ENCODE measurements at places on chromosomes 13 and 19. TPM values are rescaled to one million over a fixed set of nuclear protein-coding genes. Genes with fewer than 3 reads are reported as not detected.

- H3K36me3 ChIP-seq, result no peaks in the 10 kb centered on the region
- DNase-seq, result no peak
- no peaks in the 10 kb centered on the region for H3K4me1 ChIP-seq
- no peak overlapping the region for H3K4me3 ChIP-seq
- no peaks in the 10 kb centered on the region for H3K27me3 ChIP-seq
- H3K27ac ChIP-seq, result no peak overlapping the region
Observed at GRCh38 chr13:22110368-22110767, 439.5 kb downstream of the FGF9 start.

DNA sequence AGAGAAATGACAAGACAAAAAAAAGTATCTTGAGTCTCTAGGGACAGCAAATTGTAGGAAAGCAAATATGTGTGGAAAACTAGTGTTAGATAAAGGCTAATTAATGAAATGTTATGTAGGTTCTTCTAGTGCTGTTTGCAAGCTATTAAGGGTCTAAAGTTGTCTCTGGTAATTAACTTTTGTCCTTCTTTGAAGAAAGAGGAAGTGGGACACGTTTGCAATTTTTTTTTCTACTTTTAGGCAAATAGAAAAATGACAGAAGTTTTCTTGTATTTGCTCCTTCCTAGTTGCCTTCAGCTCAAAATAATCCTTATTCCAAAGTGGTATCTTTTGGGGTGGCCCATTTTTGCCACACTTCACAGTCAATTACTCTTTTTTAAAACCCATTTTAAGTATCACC lies 1877.7 kb upstream of the PRR20A start:
- no peak overlapping the region for H3K4me3 ChIP-seq
- no peaks in the 10 kb centered on the region for H3K27me3 ChIP-seq
- no peaks in the 10 kb centered on the region for H3K36me3 ChIP-seq
- no peak overlapping the region for H3K27ac ChIP-seq

- no peak overlapping the region for H3K27ac ChIP-seq
- no peaks in the 10 kb centered on the region for H3K4me1 ChIP-seq
- DNase-seq, result no peak
- H3K27me3 ChIP-seq, result no peaks in the 10 kb centered on the region
Observed at GRCh38 chr19:3161453-3161852, 17.1 kb upstream of the S1PR4 start.

SHISA2 gene
- 1.2 TPM for total RNA-seq

STK11 gene
- 116 TPM for total RNA-seq

TMEM59L gene
- total RNA-seq, result 2.4 TPM

All from Panc1 (cell line).